ENCODE measurements at places on chromosomes 13 and 19.

- no peak for DNase-seq
Observed at GRCh38 chr13:108662528-108662927, 33.1 kb downstream of the MYO16 start.

- no peak for DNase-seq
Observed at GRCh38 chr13:108495646-108496361, 133.6 kb upstream of the MYO16 start.

GRCh38 chr13:99353246-99353600, 46.0 kb upstream of the GPR183 start:
- no peak for DNase-seq

DNA sequence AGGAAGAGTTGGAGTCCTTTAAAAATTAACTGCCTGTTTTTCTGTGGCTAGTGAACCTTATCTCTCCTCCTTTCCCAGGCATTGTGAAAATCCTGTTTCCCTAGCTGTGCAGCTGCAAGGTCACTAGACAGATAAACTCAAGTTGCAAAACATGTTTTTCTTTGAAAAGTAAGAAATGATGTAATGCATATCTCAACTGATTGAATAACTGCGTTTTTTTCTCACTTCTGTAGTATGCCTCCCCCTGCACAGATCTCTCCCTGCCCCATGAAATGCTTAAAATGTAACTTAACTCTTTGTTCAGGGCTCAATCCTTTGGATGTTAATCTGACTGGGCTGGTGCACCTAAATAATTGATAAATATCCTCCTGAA, 27.7 kb upstream of the CYSLTR2 start:
- no peak for DNase-seq

DNA sequence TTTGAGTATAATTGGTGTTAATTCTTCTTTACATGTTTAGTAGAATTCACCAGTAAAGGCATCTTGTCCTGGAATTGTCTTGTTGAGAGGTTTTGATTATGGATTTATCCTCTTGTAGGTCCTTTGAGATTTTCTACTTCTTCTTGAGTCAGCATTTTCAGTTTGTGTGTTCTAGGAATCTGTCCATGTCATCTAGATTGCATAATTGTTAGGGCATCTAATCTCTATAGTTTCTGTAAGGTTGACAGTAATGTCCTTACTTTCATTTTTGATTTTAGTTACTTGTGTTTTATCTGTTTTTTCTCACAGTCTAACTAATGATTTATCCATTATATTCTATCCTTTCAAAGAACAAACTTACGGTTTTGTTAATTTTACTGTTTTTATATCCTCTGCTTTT, 492.0 kb downstream of the FGF9 start:
- no peak for DNase-seq

DNA sequence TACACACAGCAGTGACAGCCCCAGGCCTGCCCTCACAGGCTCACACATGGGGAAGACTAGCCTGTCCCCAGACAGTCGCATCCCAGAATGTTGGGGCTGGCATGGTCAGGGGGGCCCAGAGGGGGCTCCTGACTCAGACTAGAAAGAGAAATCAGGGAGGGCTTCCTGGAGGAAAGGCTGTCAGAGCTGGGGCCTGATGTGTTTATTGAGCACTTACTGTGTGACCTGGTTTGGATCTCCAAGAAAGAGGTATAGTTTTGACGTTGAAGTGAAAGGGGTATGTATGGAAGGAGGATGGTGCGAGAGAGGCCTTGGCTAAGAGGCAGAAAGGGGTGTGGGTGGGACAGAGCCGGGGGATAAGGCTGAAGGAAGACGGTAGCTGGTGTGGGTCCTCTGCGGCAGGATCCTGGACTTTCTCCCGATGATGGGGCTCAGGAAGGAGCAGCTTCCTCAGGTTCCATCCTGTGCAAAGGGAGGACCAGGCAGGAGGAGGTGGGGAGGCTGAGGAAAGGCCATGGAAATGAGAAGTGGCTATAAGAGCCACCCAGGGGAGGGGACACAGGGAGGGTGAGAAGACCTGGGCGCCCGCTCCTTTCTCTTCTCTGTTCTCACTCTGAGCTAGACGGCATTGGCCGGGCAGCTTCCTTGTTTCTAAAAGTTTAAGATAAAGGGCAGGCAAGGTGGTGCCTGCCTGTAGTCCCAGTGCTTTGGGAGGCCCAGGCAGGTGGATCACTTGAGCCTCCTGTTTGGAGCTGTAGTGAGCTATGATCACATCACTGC, 16.1 kb upstream of the BCL3 start:
- DNase-seq = no peak

DNA sequence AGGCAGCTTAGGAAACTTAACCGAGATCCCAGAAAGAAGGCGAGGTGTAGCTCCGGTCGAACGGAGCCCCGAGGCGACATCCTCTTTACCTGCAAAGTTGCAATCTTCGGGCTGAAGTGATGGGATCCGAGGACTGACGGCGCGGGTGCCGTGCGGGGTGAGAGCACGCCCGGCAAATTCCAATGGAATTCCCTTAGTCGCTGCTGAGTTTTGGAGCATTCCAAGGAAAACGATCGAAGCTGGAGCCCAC, 141 bp downstream of the TRPC4 start:
- no peak for DNase-seq

- DNase-seq = no peak
Observed at GRCh38 chr13:37295071-37295470, 189.6 kb upstream of the CSNK1A1L start.

DNA sequence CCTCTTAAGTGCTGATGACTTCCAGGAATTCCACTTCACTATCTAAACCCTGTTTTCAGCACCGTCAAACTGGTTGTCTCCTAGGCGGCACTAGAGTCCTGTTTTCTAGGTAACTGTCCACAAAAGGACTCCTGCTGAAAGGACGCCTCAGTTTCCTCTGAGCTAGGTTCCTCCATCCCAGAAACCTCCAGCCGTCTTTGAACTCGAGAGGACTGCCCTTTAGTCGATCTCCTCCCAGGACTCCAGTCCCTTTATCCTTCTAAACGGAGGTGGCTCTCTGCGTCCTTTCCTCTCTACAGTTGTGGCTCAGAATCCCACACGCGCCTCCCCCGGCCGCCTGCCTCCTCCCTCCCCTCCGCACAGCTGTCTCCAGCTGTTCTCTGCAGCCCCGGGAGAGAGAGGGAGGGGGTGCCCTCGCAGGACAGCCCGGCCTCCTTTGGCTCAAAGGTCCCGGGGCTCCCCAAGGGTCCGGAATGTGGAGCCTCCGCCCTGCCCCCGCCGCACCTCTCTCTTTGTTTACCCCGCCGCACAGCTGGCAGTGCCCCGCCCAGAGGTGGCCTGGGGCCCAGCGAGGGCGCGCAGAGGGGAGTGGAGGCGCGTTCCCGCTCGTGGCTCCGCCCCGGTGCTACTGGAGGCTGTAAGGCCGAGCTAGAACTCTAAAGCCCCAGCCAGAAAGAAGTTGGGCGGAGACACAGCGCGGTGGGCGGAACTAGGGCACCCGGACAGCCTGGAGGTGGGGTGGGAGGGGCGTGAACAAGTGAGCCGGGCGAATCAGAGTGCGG, 2.4 kb downstream of the LTBP4 start:
- DNase-seq = peak; percentile 95

GRCh38 chr19:29858000-29858596, 46.3 kb downstream of the CCNE1 start:
- DNase-seq = no peak

DNA sequence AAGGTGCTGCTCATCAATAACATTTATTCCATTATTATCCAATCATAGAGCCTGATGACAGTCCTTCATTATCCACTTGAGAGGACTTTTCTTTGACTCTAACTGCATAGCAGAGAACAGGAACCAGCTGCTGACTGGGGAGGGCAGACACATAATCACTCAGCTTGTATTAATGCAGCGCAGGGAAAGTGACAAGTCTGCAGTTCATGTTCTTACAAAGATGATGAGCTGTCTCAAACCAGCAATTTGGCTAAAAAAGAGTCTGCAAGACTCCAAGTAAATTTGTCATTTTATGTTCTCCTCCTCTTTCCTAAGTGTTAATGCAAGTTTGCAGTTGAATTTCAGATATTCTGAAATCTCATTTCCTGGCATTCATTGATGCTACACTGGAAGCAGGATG, 40.0 kb upstream of the CBY2 start:
- no peak for DNase-seq

GRCh38 chr19:41397086-41398049, at the start of the genes BCKDHA and EXOSC5:
TSS of gene BCKDHA (plus strand) at chr19:41397818. CDS start at chr19:41397828, 10 bp downstream.
TSS of gene EXOSC5 (minus strand) at chr19:41397359. CDS start at chr19:41397328, 31 bp downstream.
- peak; percentile 99 for DNase-seq

- no peak for DNase-seq
Observed at GRCh38 chr13:98986226-98986846, 8.5 kb upstream of the DOCK9 start.

GRCh38 chr13:43195551-43195950, 172.2 kb downstream of the DNAJC15 start:
- DNase-seq = no peak

- peak; percentile 12 for DNase-seq
Observed at GRCh38 chr19:56217039-56217949, 15.2 kb downstream of the ZSCAN5C start.

DNA sequence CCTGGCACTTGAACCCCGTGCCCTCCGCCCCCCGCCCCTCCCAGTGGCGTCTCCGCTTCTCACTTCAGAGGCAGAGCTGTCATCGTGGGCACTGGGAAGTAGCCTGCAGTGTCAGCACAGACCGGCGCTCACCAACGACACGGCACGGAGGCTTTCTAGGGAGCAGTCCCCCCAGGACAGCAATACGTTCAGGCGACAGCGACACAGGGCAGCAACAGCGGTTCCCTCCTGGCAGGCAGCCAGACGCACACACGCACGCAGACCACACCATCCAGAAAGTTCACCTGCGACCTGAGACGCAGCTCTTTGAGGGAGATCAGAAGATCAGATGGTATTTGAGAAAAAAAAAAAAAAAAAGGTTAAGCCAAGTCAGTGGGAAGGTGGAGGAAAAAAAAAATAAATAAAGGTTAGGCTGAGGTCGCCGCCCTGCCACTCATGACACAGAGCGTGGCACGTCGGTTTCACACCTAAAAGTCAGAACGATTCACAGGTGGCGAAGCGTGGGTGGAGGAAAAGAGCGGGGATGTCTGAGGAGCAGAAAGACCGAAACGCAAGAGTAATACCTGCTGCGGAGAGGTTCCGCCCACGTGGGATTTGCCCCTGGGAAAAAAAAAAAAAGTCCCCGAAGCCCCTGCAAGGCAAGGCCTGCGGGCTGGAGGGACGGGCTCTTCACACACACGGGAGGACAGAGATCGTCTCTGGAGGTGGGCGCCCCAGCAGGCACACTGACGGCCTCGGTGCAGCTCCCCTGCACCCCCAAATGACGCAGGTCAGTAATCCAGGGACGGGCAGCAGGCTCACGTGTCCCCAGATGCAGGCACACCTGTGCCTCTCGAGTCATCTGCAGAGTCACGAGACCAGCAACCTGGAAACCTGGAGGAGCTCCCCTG, 94.5 kb downstream of the GNG7 start:
- no peak for DNase-seq

- no peak for DNase-seq
Observed at GRCh38 chr13:30332456-30333143, 25.2 kb upstream of the KATNAL1 start.

GRCh38 chr13:42681326-42682100, 99.9 kb upstream of the FAM216B start:
- no peak for DNase-seq

DNA sequence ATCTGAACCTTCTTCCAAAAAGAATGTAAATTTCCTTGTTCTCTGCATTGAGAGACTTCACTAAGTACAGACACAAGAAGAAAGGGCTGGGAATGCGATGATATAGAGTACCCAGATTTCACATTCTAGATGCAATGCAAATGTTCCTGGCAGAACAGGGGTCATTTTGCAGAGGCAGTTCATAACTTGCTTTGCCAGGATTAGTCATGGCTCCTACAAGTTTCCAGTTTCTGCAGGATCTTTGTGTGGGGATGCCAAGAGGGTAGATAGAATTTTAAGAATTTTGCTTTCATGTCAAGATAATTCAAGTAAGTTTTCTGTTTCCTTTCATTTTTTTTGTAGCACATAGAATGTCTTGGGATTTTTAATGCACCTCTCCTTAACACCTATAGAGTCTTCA, 181.2 kb downstream of the FGF9 start:
- no peak for DNase-seq

GRCh38 chr19:29400917-29401711, 124.7 kb upstream of the VSTM2B start:
- DNase-seq = no peak

DNA sequence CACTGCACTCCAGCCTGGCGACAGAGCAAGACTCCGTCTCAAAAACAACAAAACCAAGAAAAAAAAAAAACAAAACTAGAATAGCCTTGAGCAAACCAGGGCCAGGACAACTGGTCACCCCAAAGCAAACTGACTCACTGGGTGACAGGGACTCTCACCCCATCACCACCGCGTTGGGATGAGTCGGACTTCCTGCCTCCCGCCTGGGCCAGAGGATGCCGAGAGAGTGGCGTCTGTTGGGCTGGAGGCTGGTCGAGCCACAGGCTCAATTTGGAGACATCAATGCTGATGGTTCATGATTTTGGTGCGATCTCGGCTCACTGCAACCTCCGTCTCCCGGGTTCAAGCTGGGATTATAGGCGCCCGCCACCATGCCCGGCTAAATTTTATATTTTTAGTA, 11.6 kb downstream of the TMPRSS9 start:
- DNase-seq = no peak

GRCh38 chr19:11806354-11807098, 7.5 kb upstream of the ZNF440 start:
- no peak for DNase-seq

- no peak for DNase-seq
Observed at GRCh38 chr13:113117335-113117872, 5.2 kb upstream of the F10 start.

DNA sequence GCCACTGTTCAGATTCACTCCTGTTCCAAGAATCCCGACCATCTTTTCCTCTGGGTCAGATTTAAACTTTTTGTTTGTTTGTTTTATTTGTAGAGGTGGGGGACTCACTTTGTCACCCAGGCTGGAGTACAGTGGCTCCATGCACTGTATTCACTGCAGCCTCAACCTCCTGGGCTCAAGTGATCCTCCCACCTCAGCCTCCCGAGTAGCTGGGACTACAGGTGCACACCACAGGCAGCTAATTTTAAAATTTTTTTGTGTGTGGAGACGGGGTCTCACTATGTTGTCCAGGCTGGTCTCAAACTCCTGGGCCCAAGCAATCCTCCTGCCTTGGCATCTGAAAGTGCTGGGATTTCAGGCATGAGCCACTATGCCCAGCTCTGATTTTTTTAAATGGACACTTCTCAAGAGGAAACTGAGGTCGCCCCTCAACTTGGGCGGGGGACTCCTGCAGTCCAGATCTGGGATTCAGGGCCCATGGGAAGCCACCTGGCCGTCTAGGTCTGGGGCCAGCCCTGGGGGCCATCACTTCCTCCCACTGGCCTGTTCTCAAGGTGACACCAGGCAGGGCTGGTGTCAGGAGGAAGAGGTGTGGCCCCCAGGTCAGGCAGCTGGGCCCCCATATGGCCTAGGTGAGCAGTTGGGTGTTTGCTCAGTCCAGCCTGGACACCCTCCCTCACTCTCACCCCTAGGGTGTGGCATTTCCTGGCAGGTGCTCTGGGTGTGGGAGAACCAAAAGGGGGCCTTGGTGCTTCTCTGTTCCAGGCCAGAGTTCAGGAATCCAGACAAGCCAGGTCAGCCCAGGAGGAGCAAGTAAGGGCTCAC, 1.3 kb downstream of the B3GNT3 start:
- no peak for DNase-seq

- no peak for DNase-seq
Observed at GRCh38 chr19:52086481-52086880, 9.1 kb downstream of the ZNF841 start.

All from DMS153 (cell line).